ENCODE measurements at places on chromosomes 3 and 15.

GRCh38 chr3:126515066-126515706, 2.4 kb downstream of the UROC1 start:
- DNase-seq, result no peak

DNA sequence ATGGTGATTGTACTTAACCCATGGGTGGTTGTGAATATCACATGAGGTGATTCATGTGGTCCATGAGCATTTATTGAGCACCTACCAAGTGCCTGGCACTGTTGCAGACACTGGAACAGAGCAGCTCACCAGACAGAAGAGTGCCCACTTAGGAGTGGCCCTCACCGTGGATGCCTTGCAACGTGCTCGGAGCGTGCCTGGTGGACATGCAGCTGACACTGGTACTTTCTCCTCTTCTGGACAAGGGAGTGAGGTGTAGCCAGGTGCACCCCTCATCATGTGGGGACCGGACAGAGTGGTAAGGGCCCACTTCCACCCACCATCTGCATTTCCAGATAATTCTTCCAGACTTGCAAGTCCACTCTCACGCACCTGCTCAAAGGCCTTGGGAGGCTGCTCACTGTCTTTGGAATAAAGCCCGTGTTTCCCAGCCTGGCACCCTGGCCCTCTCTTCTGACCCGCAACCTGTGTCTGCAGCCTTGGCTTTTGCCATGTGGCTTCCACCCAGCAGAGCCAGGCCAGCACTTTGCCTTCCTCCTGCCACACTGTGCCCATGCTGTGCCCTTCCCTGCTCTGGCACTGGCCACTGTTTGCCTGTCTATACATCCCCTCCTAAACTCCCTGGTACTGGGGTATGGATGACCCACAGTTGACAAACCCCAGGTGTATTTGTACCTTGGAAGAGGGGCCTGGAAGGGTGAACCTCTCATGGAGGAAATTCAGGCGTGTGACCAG, 90.9 kb upstream of the SEC13 start:
- DNase-seq, result no peak

- no peak for DNase-seq
Observed at GRCh38 chr15:27989427-27989826, 109.7 kb downstream of the OCA2 start.

- no peak for DNase-seq
Observed at GRCh38 chr3:155690921-155691320, 54.0 kb downstream of the PLCH1 start.

DNA sequence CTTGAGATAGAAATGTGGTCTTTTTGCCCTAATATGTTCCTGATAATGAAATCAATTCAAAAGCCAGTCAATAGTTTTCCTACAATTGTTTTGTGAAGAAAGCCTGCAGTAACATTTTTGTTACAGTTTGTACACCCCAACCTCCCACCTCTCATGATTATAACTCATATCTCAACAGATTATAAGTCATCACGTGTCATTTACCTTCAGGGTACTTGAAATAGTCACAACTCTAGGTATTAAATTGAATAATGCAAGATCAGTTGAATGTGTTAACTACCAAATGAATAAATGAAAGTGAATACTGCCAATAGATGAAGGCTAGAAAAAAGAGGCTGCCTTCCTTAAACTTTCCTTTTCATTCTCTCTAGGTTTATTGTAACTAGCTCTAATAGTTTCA, 32.9 kb upstream of the CTDSPL2 start:
- DNase-seq, result no peak

- no peak for DNase-seq
Observed at GRCh38 chr3:184982076-184982475, 170.1 kb downstream of the VPS8 start.

GRCh38 chr3:56052188-56052587, 416.1 kb downstream of the ERC2 start:
- DNase-seq, result no peak

GRCh38 chr3:149701206-149701976, 43.6 kb upstream of the WWTR1 start:
- no peak for DNase-seq

GRCh38 chr3:29226706-29227105, 54.2 kb upstream of the RBMS3 start:
- DNase-seq, result no peak

GRCh38 chr3:183082355-183082915, 16.9 kb downstream of the MCCC1 start:
- DNase-seq, result no peak

DNA sequence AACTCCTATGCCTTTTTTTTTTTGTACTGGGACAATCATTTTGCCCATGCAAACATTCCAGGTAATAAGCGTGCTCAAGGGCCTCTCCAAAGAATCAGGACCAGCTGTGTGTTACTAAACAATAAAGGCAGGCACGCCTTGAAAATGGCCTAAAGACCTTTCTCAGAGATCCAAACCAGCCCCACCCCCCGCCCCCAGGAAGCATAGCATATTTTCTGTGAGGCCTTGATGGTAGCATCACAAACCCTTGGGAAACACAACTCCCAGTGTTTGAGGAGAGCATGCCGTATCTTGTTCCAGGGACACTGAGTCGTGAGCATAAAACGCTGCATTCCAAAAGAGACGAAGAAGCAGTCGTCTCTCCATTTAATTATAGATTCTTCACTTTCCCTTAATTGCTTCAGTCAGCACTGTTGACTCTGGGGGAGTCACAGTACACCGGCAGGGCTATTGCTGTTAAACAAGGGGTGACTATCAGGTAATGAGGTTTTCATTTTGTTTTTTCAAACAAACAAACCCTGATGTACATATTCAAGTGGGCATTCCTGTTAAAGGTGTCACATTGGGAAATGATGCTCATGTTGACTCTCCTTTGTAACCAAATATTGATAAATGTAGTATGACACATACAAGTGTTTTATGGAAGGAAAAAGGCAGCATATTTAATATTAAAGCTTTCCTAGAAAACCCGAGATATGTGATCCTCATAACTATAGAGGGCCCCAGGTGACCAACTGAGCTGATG, 4.4 kb upstream of the TPM1 start:
- DNase-seq, result no peak

GRCh38 chr15:75673426-75674235, 25.9 kb downstream of the SNX33 start:
- DNase-seq, result peak; percentile 88

DNA sequence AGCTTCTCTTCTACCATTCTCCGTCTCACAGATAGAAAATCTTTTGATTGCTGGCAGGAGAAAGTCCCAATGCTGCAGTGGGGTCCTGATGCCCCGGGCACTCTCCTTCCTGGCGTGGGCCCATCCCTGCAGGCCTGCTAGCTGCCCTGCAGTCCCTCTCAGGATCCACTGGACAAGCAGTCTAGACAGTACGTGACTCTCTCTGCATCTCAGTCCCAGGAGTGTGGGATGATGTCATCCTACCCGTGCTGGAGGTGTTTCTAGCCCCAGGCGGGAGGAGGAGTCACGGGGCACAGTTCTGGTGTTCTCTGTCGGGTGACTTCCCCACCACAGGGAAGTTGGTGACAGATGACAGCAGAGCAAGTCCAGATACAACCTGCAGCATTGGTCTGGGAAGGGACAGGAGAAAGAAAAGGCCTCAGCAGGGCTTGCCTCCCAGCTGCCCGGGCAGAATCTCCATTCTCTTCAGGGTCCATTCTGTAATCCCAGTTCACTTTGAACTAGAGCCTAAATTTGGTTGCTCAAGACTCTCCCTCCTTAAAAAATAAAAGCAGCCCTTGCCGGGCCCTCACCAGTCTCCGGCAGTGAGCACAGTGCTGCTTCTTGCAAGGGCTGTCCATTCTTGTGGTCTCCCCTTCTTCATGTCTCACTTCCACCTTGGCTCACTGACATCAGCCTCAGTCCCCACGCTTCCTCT, 30.6 kb downstream of the SLC28A1 start:
- peak; percentile 83 for DNase-seq

GRCh38 chr15:53911431-53911830, 66.8 kb upstream of the UNC13C start:
- DNase-seq, result no peak

- no peak for DNase-seq
Observed at GRCh38 chr3:151768393-151768930, 34.7 kb downstream of the AADACL2 start.

GRCh38 chr3:186107215-186108105, 1.4 kb downstream of the ETV5 start:
- DNase-seq, result peak; percentile 72

DNA sequence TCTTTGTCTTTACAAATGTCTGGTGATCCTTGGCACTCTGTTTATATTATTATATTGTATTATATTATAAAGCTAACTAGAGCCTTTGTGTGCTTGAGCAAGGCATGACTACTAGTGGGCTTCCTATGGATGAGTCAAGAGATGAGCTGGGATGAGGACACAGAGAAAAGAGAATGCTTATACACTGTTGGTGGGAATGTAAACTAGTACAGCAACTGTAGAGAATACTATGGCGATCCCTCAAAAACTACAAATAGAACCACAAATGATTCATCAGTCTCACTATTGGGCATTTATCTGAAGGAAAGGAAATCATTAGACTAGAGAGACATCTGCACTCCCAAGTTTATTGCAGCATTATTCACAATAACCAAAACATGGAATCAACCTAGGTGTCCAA, 40.8 kb upstream of the MED12L start:
- peak; percentile 5 for DNase-seq

DNA sequence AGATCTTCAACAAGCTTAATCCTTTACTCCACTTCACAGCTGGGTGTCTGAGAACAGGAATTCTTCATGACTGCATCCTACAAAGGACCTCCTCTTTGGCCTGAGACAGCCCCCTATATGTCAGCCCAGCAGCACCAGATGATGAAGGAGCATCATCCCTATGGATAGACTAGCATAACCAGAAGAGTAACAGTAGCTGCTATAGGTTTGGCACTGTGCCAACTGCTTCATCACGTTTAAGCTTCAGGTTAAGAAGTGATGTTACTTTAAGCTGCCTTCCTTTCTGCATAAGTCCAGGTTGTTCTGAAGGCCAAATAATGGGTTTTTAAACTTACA, 50.6 kb downstream of the CMSS1 start:
- peak; percentile 47 for DNase-seq

- DNase-seq, result no peak
Observed at GRCh38 chr15:76024021-76024768, 12.0 kb upstream of the NRG4 start.

GRCh38 chr3:150823277-150823676, 60.3 kb upstream of the SIAH2 start:
- no peak for DNase-seq

DNA sequence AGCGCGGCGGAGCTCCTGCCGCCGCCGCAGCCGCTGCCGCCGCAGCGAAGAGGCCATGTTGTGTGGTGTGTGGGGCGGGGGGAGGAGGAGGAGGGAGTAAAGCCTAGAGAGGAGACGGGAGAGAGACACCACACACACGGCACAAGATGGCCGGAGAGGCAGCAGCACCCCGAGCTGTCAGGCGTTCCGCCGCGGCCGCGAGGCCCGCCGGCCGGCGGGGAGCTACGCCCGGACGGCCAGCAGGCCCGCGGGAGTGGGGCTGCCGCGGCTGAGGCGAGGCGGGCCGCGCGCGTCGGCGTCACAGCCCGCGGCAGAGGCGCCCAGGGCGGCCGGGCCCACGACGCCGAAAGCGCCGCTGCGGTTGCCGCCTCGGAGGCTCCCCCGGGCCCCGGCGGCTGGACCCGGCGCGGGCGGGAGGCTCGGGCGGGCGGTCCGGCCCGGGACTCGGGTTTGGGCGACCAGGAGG, 17.4 kb upstream of the CHD2 start:
- DNase-seq, result no peak

- DNase-seq, result no peak
Observed at GRCh38 chr3:16140894-16141285, 33.6 kb upstream of the GALNT15 start.

- DNase-seq, result no peak
Observed at GRCh38 chr3:185722881-185723280, 102.0 kb downstream of the IGF2BP2 start.

DNA sequence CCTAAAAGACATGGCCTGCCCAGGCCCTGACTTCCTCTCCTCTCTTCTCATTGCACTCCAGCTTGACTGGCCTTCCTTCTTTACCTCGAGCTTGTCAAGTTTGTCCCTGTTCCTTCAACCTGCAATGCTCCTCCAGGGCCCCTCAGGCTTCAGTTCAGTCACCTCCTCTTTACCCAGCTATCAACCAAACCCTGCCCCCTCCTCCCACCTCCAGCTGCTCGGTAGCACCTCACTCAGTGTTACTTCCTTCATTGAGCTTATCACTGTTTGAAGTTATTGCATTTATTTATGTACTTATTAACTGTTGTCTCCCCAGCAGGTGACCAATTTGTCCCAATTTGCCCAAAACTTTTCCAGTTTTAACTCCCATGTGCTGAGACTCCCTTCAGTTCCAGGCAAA, 95.8 kb upstream of the UBE2E1 start:
- no peak for DNase-seq

- no peak for DNase-seq
Observed at GRCh38 chr3:88824666-88825564, 282.5 kb upstream of the EPHA3 start.

DNA sequence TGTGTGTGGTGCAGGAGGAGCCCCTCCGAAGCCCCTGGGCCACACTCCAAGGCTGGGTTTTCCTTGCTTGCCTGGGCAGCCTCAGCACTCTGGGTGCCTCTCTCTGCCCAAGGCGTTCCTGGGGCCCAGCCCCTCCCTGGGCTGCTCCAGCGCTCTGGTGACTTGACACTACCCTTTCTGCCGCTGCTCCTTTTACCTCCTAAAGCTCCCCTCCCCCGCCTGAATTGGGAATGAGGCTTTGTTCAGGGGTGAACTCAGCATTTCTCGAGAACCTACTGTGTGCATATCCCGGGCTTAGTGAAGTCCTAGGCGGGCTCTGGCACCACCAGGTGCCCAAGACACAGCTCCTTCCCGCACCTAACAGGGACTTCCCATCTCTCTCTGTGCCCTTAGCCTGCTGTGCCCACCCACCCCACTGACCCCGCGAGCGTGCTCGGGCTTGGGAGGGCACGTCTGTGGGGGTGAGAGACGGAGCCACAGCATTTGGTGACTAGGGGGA, 1.2 kb upstream of the BAHD1 start:
- no peak for DNase-seq

- DNase-seq, result no peak
Observed at GRCh38 chr3:50415816-50416215, 56.5 kb upstream of the TMEM115 start.

DNA sequence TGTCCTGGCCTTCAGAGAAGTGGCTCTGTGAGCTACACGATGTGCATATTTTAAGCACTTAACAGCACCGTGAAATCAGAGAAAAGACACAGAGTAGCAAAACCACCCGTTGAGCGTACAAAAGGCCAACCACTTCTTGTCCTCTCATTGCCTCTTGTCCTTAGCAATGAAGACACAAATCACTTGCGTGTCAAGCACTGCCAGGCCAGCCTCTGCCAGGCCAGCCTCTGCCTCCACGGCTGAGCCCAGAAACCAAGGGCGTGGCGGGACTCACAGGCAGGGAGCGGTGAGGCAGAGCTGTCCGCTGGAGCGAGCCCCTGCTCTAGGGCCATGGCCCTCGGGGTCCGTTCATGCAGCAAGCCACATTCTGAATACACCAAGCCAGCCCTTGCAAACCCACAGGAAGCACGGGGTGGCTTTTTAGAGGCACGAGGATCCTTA, 4.0 kb downstream of the MUC4 start:
- DNase-seq, result no peak

GRCh38 chr3:11539677-11540076, 104.0 kb downstream of the VGLL4 start:
- no peak for DNase-seq

GRCh38 chr15:91929509-91929908, 76.0 kb downstream of the SLCO3A1 start:
- DNase-seq, result peak; percentile 40

- DNase-seq, result peak; percentile 44
Observed at GRCh38 chr15:82135638-82136037, 89.8 kb upstream of the MEX3B start.

GRCh38 chr3:195150181-195151118, 120.5 kb downstream of the XXYLT1 start:
- peak; percentile 95 for DNase-seq
